NCI-H510A (cell line): ENCODE measurements at places on chromosomes 7 and 10.

DNA sequence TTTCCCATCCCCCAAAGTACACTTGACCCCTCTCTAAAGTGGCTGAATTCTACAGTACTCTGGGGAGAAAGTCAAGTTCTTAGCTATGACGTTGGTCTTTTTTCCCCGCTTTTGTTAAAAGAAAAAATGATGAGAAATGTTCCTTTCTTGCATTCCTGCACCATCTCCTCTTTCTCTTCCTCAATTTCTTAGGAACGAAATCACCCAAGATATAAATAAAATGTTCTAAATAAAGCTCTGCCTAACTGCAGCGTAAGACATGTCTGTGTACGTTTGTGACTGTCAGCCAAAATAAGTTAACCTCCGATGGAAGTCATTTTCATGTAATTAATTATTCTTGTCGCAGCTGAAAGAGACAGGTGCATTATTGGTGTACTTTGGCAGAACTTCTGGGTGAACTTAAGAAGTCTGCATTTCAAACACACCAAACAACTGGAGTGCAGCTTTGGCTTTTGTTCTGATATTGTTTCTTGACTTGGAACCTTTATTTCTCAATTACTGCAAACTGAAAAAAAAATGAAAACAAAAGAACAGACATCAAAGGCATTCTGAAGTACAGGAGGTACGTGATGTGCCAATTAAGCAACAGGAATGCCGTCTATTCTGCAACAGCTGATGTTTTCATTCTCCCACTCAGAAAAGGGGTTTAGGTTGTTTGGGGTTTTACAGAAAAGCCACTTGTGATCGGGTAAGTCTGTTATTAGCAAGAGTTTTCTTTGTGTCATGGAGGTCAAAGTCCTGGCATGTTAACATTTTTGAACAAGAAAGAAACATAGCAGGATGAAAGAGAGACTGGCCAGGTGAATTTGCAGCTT, 82.4 kb upstream of the SDK1 start:
- DNase-seq: no peak

GRCh38 chr7:91373111-91373800, 109.0 kb downstream of the FZD1 start:
- DNase-seq: no peak

DNA sequence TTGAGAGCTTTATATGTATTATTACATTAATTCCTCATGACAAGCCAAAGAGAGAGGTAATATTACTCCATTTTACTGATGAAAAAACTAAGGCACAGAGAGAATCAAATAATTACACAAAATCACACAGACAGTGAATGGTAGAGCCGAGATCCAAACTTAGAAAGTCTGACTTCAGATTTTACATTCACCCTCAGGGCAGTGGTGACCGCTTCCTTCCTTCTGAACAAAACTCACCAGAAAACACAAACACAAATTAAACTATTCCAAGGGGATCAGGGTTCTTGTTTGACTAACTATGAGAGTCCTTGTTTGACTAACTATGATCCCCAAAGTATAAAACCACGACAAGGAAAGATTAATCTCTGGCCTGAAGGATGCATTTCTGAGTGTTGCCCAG, 67.9 kb upstream of the PTN start:
- DNase-seq: no peak

DNA sequence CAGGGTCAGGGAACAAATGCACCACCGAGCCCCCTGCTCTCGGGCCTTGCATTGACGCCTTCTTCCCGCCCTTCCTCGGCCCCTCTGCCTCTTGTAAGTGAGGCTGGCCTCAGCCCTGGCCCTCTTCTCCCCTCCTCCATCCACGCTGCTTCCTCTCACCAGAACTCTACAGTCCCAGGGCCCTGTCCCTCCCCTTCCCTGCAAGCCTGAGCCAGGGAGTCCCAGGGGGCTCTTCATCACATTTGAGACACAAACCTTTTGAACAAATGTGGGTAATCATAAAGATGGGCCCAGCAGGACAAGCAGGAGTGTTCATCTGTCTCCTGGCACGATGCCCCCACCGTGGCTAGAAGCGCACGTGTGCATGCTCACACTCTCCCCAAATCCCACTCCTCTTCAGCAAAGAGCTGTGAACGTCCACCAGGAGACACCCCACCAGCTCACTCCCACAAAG, 57.7 kb downstream of the SLIT1 start:
- no peak for DNase-seq

DNA sequence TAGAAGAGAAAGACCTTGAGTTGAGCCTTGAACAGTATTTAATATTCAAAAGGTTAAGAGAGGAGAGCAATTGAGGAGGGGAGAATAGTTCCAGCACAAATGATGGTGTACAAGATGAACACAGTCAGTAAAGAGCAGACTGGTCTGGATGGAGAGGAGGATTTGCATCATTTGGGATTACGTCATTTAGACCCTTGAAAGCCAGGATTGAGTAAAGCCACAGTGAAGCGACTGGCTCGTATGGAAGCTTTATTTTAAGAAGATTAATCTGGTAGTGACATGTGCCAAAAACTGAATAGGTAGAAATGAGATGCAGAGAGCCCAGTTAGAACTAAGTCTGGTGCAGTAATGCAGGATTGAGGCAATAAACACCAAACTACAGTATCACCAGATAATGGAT, 52.6 kb downstream of the TRUB1 start:
- DNase-seq: peak; percentile 16

GRCh38 chr10:85604136-85604725, 762.4 kb downstream of the GRID1 start:
- DNase-seq: no peak

GRCh38 chr10:132332433-132332754, 401 bp downstream of the LRRC27 start:
- no peak for DNase-seq

- no peak for DNase-seq
Observed at GRCh38 chr7:26185131-26185843, 15.3 kb downstream of the HNRNPA2B1 start.

DNA sequence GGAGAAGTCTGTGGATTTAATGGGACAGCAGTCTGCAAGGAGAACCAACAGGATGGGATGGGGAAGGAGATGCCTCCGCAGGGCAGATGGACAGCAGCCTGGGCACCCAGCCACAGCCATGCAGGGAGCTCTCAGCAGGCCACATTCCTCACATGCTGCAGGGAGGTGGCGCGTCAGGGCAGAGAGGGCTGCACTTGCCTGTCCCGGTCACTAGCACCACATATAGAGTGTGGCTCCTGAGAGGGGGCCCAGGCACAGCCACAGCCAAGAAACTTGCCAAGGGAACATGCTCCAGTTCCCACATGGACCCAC, 86.8 kb upstream of the ZMIZ1 start:
- no peak for DNase-seq

- DNase-seq: no peak
Observed at GRCh38 chr10:34427911-34428216, 387.2 kb downstream of the PARD3 start.

DNA sequence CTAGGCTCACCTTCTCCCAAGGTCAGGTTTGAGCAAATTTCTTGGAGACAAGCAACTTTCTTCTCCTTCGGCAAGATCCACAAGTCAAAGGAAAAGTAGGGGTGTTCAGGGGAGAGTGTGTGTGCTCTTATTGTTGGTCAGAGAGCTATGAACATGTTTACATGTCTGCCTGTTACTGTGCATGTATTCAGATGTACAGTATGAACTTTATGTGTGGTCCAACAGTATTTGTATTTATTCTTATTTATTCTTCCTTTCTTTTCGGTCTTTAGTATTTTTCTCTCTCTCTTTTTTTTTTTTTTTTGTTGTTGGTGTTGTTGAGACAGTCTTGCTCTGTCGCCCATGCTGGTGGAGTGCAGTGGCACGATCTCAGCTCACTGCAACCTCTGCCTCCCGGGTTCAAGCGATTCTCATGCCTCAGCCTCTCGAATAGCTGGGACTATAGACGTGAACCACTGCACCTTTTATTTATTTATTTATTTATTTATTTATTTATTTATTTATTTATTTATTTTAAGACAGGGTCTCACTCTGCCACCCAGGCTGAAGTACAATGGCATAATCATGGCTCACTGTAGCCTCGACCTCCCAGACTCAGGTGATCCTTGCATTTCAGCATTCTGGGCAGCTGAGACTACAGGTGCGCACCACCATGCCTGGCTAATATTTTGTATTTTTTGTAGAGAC, 38.2 kb downstream of the PLAU start:
- DNase-seq: no peak

DNA sequence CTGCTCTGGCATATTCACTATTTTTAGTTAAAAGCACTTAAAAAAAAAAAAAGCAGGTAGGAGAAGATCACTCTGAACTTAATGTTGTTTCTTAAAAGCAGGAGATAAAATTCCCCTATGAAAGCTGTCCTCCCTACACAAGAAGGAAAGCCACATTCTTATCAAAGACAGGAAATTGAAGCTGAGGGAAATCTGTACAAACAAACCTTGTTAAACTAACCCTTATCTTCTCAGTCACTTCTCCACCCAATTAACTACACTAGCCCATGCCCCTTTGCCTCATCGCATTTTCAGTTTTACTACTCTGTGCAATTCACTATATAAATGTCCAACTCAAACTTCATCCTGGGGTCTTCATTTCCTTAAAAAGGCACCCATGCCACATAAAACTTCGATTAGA, 2.7 kb upstream of the CDCA7L start:
- DNase-seq: no peak

DNA sequence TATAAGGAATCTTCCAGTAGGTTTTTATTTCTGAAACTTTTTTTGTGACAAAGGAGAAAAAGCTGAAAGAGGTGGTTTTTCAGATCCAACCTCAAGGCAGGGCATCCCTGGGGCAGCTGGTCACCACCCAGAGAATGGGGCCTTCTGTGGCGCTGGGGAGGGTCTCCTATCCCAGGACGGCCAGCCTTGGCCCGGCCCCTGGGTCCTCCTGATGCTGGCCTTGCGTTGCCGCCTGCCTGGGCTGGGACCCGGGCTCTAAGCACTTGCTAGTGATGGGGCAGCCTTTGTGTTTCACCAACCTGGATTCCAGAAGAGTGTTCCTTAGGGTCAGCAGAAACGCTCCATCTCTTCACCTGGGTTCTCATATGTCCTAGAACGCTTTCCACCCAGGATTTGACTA, 16.3 kb downstream of the SHH start:
- DNase-seq: no peak

DNA sequence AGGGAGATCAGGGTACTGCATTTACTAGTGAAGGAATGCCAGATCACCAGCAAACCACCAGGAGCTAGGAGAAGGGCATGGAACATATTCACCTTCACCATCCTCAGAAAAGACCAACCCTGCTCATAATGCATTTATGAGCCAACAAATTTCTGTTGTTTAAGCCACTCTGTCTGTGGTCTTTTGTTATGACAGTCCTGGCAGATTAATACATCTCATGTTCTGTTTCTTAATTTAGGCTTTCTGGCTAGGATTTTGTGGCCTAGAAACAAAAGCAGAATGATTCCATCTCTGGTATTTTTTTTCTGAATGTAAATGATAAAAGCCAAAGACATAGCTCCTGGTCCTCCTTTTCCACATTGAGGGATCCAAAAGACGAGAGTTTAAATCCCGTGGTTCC, 797.9 kb downstream of the TYW1 start:
- no peak for DNase-seq

GRCh38 chr7:80622541-80622940, 15.9 kb upstream of the CD36 start:
- no peak for DNase-seq

GRCh38 chr7:100706672-100707311, 871 bp downstream of the POP7 start:
- no peak for DNase-seq

- no peak for DNase-seq
Observed at GRCh38 chr7:36283711-36284130, 105.9 kb upstream of the ANLN start.

GRCh38 chr10:124508070-124508667, 46.5 kb downstream of the LHPP start:
- peak; percentile 24 for DNase-seq

GRCh38 chr7:151408498-151408838, 1.4 kb downstream of the WDR86 start:
- DNase-seq: no peak

- DNase-seq: no peak
Observed at GRCh38 chr10:33216661-33217427, 117.6 kb downstream of the NRP1 start.

GRCh38 chr10:114713525-114714090, 55.5 kb upstream of the ABLIM1 start:
- no peak for DNase-seq

- no peak for DNase-seq
Observed at GRCh38 chr10:24215196-24215595, 6.3 kb downstream of the KIAA1217 start.

GRCh38 chr7:112556633-112557032, 75.8 kb downstream of the LSMEM1 start:
- no peak for DNase-seq

- DNase-seq: no peak
Observed at GRCh38 chr10:69715899-69716606, 85.7 kb upstream of the COL13A1 start.

DNA sequence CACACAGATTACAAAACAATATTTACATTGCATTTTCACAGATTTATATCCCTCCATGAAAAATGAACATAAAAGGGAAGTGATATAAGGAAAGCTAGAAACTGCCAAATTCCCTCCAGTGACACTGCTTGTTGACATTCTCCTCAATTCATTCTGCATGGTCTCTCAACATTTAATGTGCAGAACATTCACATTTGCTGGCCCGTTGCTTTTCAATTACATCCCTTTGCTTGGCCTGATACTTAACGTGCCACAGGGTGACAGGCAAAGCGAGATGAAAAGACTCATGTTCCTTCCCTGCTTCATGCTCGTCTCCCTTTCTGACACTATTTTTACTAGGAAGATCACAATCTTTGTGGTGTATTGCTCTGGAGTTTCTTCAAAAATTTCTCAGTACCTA, 1019.7 kb upstream of the LRRN3 start:
- no peak for DNase-seq

DNA sequence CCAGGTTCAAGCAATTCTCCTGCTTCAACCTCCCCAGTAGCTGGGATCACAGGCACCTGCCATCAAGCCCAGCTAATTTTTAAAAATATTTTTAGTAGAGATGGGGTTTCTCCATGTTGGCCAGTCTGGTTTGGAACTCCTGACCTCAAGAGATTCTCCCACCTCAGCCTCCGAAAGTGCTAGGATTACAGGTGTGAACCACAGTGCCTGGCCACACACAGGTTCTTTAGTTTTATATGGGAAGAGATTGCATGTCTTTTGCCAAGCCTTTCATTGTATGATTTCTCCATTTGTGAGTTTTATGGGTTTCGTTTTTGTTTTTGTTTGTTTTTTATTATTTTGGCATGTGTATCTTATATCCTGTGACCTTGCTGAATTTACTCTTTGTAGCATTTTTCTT, 40.9 kb downstream of the C1GALT1 start:
- no peak for DNase-seq

DNA sequence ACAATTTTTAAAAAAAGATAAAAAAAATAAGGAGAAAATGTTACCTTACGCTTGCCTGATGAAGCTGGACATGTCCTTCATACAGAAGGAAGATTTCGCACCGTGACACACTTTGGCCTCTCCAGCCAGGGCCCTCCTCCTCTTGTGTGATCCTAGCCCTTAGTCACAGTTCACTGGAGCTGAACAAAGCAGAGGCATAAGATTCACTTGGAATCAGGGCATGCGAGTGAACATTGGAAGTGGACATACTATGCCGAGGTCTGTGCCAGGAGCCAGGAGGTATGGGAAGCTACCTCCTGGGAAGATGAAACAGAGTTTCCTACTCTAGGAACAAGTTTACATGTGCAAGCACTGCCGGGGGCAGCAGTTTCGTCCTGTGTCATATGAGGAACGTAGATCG, 91.5 kb downstream of the XPNPEP1 start:
- no peak for DNase-seq

- no peak for DNase-seq
Observed at GRCh38 chr7:44580945-44581878, 819 bp downstream of the TMED4 start.

GRCh38 chr10:93579089-93579488, 12.6 kb downstream of the FFAR4 start:
- no peak for DNase-seq

GRCh38 chr10:58438340-58438871, 53.2 kb downstream of the TFAM start:
- DNase-seq: no peak
